Stimulated activated CD4-positive, alpha-beta T cell treated with anti-CD3 and anti-CD28 coated beads, Interleukin-1b, Interleukin-23, amount 100 ng/mL, for 4 hours (primary cell): ENCODE measurements at places on chromosomes 11 and 22.

- DNase-seq = no peak
These were observed 19.0 kb downstream of the ZFTA start for GRCh38 chr11:63749624-63750023.

GRCh38 chr11:2778630-2779498 lies 79.1 kb upstream of the KCNQ1OT1 start:
- no peak for DNase-seq

DNA sequence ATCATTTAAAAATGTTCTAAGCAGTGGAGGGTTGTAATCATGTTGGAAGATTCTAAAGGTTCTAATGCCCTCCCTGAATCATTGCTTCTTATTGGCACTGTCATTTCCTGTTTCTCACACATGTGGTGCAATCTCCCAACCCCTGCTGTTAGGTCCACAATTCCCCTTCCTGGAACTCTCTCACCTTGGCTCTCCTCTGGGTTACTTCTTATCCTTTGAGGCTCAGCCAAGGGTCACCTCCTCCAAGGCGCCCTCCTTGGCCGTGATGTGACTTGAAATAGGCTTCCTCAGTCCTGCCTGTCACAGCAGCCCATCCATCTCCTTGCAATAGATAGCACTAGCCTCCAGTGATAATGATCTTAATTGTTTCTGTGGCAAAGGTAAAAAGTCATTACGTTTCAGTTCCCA lies 149.8 kb downstream of the TTC17 start:
- no peak for DNase-seq

DNA sequence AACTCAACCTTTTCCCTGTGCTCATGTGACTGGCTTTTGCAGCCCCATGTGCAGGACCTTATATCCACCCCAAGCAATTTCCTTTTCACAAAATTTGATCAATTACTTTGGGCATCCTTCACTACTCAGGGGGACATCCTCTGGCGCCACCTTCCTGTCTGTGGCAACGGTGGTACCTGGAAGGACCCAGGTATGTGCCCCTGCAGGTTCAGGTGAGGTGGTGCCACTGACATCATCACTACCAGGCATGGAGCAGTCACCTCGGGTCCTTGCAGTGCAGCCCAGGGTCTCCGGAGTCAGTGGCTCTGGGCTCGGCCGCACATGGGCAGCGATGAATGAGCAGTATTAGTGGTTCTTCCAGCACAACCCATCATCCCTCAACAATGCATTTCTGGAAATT lies 37.7 kb upstream of the B3GAT1 start:
- DNase-seq = no peak

DNA sequence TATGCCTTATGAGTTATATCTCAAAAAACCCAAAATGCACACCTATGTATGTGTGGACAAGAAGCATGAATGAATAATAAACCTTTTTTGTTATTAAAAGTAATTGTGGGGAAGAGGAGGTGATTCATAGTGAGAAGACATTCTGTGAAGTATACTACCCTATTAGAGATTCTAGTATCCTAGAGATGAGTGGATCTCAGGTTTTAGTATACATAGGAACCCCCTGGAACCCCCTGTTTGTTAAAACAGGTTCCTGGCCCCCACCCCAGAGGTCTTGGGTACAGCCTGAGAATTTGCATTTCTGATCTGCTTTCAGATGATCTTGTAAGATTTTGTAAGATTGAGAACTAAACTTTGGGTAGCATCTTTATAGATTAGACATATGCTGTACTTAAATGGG lies 17.5 kb downstream of the NUCB2 start:
- DNase-seq = no peak

DNA sequence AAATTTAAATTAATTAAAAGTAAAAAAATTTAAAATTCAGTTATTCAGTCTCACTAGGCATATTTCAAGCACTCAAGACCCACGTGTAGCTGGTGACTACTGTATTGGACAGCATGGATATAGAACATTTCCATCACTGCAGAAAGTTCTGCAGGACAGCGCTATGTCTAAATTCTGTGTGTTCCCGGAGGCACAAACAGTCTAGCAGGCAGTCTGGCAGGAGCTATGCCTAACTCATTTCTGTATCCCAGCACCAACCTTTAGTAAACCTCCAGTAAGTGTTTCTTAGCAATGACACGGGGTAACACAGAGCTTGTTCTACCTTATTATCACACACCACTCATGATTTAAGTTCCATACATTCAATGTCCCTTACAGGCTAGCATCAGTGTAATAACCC lies 48.5 kb downstream of the FAM168A start:
- no peak for DNase-seq

GRCh38 chr11:31340903-31341572 lies 28.5 kb downstream of the DCDC1 start:
- no peak for DNase-seq

DNA sequence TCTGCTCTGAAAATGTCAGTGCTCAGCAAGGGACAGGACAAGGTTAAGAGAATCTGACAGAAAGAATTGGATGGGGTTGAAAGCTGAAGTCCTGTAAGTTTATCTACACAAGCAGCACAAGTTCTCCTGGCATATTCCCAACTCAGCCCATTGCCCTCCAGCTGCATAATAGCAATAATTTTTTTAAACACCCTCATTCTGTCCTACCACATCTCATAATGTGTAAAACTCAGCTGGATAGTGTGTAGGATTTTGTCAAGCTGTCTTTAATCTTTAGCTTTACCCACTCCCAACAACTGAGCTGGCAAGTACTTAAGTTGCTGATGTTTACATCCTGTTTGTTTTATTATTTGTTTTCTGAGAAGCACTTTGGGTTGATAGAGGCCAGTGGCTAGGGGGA lies 158.9 kb downstream of the CADM1 start:
- DNase-seq = no peak

GRCh38 chr11:66510271-66510989 lies at the start of gene BBS1:
BBS1 (plus strand) TSS chr11:66510635; CDS start chr11:66510660, 25 bp downstream.
- peak; percentile 78 for DNase-seq

GRCh38 chr11:61121192-61121831 lies 19.0 kb downstream of the CD5 start:
- DNase-seq = no peak

GRCh38 chr11:19311308-19312030 lies 70.7 kb upstream of the E2F8 start:
- DNase-seq = no peak

DNA sequence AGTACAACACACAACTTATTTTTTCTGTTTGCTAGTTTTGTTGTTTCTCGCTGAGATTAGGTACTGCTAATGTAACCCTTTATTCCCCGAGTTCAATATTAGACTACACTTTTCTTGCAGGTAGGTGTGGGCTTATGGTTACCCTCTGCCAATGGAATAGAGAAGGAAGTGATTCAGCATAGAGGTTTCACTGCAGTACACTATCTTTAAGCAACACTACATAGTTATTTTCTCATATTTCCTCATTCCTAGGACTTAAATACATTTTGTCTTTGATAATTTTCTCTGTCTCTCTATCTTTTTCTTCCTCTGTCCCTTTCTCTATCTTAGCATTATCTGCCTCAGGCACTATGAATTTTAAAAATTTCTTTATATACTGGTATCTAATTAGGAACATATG lies 791.0 kb downstream of the FAM181B start:
- DNase-seq = no peak

DNA sequence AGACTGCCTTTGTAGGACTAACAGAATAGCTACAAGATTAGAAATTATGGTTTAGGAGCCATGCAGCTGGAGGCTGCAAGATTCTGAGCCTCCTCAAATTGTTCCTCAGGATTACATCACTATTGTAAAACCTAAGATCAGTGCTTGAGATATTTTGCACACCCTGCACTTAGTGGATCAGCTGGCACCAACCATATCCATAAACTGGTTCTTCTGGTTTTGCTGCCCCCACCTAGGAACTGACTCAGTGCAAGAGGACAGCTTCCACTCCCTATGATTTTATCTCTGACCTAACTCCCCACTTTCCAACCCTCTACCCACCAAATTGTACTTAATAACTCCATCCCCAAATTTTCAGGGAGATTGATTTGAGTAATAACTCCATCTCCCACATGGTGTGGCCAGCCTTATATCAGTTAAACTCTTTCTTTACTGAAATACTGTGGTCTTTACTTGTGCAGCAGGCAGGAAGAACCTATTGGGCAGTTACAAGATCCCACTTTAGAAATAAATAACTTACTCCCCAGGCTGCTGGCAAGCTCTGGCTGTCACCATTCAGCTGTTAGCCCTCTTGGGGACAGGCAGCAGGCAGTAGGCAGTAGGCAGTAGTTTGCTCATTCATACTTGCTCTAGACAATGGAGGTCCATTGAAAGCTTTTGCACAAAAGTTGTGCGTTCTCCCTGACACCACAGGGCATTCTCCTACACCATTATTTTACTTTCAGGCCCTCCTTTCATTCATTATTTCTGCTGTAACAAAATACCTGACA lies 119.0 kb downstream of the SLC17A6 start:
- no peak for DNase-seq

- DNase-seq = no peak
These were observed 23.2 kb downstream of the MFNG start for GRCh38 chr22:37462983-37463382.

DNA sequence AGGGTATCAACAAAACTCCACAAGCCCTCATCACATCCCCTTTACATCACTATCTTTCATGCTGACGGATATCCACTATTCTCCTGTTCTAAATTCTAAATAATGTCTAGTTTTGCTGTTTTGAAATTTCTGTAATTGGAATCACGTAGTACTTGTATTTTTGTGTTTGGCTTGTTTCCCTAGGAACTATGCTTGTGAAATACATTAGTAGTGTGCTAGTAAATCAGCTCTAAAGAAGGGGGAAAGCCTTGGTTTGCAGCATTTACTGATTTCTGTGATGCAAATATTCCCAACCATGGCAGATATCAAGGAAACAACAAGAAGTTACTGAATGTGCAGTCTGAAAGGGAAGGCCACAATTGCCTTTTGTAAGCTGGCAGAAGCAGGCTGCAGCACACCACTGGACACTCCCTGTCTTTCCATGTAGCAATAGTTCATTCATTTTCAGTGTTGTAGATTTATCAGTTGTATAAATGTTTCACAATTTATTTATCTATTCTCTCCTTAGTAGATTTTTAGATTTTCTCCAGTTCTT lies 4.7 kb upstream of the FOLH1 start:
- DNase-seq = no peak

DNA sequence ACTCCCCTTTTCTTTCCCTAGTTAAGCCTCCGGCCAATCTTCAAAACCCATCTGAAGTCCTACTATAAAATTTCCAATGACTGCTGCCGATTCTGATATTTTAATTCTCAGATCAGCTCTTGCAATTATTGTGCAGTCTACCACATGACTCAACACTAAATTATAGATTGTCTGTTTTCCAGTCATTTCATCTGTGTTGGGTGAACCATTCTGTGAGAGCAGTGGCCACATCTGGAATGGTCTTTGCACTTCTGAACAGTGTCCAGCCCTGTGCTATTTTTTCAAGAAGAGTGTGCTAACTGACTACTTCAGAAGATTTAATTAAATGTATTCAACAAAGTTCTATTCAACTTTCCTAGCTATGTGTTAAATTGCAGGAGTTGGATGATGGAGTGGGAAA lies 47.2 kb upstream of the MMP7 start:
- DNase-seq = no peak

- DNase-seq = peak; percentile 48
These were observed 594 bp upstream of the POU2AF1 start for GRCh38 chr11:111379602-111380136.

GRCh38 chr11:112221274-112221835 lies 4.9 kb upstream of the PTS start:
- DNase-seq = no peak

- peak; percentile 65 for DNase-seq
These were observed 3.5 kb downstream of the CBX7 start for GRCh38 chr22:39148727-39149535.
